ENCODE measurements at places on chromosomes 16 and 17.

DNA sequence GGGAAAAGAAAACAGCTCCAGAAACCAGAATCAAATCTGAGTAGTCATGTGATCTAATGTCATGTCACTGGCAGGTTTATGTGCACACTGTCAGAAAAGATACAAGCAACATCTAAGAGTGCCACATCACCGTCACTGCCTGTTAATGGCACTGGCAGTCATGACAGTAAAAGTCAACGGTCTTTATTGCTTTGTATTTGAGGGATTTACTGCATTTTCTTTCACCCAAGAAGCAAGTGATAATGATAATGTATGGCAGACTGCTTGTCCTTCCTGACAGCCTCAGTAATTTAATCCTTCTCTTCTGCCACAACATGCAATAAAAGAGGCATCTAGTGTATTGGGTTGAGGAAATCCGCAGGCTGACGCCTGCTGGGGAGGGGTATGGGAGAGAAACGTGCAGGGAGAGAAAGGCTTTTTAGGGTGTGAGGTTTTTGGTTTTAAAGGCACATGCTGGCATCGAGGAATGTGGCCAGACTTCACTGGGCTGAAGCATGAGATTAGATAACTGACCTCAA is 92.4 kb downstream of the RPGRIP1L start:
- no peak for DNase-seq

- peak; percentile 45 for DNase-seq
Measured at GRCh38 chr17:71224824-71225575, 895.8 kb upstream of the SOX9 start.

DNA sequence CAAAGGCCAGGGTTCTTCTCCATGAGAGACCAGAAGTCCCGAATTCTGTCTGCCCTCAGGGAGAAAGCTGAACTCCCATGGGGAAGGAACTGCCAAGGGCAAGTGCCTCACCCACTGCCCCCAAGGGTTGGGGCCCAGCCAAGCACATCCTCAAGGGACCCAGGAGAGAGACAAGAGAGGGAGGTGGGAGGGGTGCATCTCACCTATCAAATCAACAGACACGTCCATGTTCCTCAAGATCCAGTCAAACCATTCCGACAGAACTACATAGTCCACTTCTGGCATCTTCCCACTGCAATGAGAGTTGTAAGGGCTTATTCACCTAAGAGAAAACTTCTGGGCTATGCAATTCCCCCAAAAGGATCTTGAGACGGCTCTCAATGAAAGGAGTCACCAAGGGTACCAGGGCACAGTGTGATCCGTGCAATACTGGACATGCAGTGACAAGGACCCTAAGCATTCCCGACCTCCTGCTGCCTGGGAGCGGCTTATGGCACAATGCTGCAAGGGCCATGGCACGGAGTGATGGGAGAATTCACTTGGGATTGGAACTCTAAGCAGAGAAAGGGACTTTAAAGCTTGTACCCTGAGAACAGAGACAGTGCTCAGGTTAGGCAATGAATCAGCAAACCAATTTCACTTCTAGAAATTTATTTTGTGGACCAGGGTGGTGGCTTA is 32.2 kb downstream of the TK2 start:
- DNase-seq = no peak

- DNase-seq = peak; percentile 49
Measured at GRCh38 chr16:19005561-19006445, 22.1 kb downstream of the TMC7 start.

DNA sequence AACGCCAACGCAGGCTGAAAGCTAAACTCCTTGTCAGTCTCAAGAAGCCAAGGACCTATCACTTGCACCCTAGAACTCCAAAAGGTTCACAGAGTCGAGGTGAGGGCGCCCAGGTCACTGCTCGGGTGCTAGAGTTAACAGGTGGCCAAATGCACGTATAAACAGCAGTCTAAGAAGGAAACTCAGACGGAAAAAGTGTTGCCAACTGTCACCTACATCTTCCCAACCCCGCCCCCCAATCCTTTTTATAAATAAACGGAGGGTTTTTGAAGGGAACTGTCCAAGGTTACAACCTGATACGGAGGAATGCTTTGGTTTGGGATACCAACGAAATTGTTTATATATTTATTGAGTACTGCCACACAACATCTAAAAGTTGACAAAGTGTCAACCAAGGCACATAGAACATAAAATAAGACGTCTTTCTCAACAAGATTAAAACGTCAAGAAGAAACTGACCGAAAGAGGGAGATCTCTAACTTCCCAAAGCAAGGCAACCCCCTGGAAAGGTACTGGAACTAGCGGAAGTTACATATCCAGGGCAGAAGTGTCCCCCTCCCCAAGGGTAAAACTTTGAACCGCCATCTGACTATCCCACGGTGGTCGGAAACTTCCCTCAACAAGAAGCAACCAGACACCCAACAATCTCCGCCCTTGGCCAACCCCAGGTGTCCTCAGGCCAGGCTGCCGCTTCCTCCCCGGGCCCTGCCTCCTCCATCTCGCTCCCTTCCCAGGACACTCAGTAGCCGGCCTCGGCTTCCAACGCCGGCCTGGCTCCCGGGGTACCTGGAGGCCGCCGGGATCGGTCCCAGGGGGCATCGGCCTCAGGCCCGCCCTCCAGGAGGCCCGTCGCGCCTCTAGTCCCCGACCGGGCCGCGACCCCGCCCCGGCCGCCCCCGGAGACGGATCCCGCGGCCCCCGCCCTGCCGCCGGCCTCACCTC is 982 bp downstream of the SPAG9 start:
- peak; percentile 52 for DNase-seq

DNA sequence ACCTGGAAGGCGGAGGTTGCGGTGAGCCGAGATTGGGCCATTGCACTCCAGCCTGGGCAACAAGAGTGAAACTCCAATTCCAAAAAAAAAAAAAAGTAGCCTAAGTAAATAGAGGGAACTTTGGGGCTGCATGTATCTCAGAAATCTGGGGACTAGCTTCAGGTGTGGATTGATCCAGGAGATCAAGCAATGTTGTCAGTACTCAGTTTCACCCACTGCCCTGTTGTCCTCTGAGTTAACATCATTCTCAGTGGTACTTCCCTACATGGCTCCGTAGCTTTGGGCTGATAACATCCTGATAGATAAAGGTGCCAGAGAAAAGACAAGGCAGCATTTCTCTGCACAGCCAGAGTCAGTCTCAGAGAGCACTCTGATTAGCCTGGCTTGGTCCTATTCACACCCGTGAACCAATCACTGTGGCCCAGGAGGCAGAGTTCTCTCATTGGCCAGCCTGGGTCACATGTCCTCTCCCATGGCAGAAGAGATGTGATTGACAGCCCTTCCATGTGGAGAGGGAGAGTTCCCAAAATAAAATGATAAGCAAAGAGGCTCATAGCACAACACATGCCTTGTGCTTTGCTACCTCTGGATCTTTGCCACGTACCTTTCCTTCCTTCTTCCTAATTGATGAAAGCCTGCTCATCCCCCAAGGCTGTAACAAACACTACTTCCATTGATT is 99.6 kb downstream of the ABCC1 start:
- DNase-seq = no peak

- DNase-seq = no peak
Measured at GRCh38 chr17:3221850-3222249, 14.4 kb downstream of the OR1A1 start.

GRCh38 chr17:17810084-17810894 is 26.5 kb downstream of the SREBF1 start:
- no peak for DNase-seq
